ENCODE measurements at places on chromosomes 16 and 17.

- no peak for DNase-seq
These were observed 7.2 kb downstream of the DLX3 start for GRCh38 chr17:49987681-49988441.

- no peak for DNase-seq
These were observed 3.3 kb downstream of the GOT2 start for GRCh38 chr16:58730724-58731370.

- peak; percentile 74 for DNase-seq
These were observed 11.0 kb upstream of the DPEP1 start for GRCh38 chr16:89602273-89602951.

GRCh38 chr16:89442588-89442987 is 47.8 kb downstream of the ANKRD11 start:
- DNase-seq = no peak

DNA sequence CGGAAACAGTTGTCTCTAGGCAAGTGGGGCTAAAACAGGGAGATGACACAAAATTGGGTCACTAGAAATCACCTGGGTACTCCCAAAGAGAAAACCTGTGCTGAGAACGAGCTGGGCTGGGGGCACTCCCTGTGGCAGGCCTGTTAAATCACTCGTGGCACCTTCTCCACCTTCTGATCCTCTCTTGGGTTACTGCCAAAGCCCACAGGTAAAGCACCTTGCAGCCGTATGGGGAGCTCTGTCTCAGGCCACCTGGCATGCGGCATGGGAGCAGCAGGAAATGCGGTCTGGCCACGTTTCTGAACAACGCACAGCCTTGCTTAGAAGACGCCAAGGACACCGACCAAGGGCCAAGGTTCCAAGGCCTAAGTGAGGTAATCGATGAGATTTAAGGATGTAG is 21.5 kb upstream of the ICAM2 start:
- no peak for DNase-seq

- DNase-seq = no peak
These were observed 65.7 kb downstream of the CEP112 start for GRCh38 chr17:66126231-66126630.

DNA sequence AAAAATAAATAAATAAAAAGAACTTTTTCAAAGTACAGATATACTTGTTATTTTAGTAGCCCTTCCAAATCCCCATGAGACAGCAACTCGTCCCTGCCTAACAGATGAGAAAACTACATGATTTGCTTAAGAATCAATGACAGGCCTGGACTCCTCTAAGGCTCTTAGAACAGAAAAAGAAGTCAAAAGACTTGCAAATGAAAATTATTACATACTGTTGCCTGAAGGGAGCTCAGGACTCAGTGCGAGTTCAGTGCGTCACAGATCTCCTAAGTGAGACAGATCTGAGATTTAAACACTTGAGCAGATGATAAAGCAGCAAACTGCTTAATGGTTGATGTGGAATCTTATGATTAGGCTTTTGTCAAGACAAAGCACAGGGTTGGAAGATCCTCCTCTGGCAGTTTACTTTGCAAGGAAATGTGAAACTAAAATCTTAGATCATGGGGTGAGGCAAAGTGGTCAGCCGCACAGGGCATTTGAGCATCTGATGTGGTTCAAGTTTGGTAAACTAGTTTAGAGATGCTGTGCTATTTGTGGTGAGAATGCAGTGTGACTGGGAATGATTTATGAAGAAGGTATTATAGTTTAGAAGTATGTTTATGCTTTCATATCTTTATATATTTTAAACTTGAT is 138.1 kb downstream of the TRIM37 start:
- DNase-seq = no peak
